D721Med (cell line): ENCODE measurements at places on chromosomes 16 and 17.

GRCh38 chr17:18224053-18224386, 1.4 kb upstream of the LLGL1 start:
- no peak for DNase-seq

DNA sequence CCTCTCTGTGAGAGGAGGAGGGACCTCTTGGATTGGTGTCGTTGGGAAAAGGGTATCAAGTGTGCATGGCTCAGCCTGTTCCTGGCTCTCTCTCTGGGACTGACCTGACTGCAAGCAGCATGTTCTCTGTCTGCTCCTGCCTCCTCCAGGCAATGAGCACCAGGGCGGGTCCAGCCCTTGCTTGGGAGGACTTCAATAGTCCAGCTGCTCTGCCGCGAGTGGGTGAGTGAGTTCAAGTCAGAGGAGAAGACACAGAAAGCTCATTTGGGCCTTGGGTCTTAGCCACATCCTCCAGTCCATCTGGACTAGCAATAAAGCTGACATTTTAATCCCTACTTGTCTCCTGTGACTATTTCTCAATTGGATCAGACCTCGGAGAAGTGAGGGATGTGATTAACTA, 25.2 kb upstream of the TNS4 start:
- DNase-seq = no peak

GRCh38 chr17:45131616-45132319, 547 bp downstream of the PLCD3 start:
- no peak for DNase-seq

DNA sequence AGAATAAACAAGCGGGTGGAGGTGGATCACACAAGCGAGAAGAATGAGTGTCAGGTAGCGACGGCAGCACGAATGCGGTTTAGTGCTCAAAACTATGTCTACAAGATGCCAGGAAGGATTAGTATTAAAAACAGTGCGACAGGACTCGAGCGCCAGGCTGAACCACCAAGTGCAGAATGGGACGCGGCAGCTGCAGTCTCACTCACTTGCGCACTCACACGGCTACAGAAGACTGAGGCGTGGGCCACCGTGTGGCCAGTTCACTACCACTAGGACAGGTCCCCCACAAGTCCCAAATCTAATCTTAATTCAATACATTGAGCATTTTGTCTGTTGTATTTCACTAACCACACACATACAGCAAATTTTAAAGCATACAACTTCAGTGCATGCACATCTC, 35.7 kb upstream of the TRAP1 start:
- DNase-seq = no peak

DNA sequence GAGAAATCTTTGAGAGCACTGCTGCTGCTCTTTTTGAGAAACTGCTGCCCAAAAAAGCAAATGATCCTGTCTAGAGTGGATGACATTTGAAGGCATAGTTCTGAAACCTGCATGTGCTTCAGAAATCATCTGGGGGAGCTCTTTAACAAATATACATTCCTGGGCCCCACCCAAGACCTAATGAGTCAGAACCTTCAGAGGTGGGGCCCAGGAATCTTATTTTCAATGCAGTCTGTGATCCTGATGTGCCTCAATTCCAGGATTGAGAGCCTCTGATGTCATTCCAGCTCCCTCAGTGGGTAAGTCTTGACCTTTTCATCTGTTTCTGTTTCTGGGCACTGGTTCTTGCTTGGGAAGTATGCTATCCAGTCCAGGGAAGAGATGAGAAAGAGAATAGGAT, 42.3 kb downstream of the HNF1B start:
- DNase-seq = no peak

DNA sequence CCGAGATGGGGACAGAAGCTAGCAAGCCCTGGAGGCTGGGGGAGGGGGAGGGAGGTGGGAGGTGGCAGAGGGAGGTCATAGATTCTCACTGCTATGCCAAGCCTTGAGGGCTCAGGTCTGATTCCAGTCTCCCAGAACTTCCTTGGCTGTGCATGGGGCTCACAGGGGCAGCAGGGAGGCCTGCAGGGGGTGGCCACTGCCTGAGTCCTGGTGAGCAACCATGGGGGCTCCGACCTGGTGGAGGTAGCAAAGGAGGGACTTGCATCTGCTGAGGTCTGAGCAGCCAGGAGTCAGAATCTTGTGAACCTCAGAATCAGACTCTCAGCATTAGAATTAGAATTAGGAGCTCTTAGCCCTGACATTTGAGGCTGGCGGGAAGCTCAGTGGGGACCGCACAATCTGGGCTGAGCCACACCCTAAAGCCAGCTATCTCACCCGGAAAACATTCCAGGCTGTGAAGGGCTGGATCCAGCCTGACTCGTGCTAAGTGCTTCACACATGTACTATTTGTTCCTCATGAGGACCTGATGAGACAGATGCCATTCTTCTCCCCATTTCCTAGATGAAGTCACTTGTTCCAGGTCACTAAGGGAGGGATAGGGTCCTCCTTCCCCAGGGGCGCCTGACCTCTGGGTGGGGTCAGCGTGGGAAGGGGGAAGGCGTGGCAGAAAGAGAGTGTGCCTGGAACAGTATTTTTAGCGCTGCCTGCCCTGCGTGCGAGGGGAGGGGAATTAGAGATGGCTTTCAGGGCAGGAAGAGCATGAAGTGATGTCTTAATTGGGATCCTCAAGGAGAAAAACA, 17.3 kb upstream of the KCNJ12 start:
- DNase-seq = no peak

DNA sequence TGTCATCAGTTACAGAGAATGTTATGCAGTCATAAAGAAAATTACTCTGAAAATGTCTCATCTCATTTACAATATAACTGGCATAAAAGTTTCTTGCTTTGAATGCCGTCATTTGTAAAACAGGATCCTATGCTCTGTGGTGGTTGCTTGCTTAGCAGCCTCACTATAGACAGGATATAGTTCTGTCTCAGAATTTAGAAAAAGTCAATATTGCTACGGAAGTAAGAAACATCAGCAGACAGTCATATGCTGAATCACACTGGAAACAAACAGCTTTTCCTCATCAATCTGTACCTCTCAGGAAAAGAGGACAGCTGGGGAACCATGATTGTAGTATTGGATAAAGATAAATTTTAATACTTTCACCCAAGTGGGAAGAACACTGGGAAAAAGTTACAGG, 105.5 kb downstream of the MYO1D start:
- DNase-seq = no peak

- no peak for DNase-seq
Observed at GRCh38 chr17:11772031-11772430, 173.8 kb downstream of the DNAH9 start.

- DNase-seq = no peak
Observed at GRCh38 chr17:80599546-80600305, 55.1 kb downstream of the RPTOR start.

DNA sequence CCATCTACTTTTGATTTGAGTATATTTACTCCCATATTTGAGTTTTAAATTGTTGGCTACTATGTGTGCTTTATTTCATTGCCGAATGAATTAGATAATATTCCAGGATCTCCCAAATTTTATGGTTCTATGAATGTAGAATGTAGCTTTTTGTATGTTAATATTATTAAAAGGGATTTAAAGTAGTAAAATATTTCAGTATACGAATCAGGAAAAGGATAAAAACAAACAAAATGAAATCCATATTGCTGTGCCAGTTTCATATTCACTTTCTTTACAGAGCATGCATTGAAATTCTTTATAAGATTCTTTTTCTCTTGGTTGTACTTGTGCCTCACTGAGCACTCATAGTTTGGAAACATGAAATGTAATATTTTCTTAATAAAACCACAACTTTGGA, 155.1 kb downstream of the CHD9 start:
- DNase-seq = no peak

- no peak for DNase-seq
Observed at GRCh38 chr17:29125651-29126050, 54.5 kb downstream of the MYO18A start.

- no peak for DNase-seq
Observed at GRCh38 chr16:2429771-2430663, 770 bp downstream of the CCNF start.

DNA sequence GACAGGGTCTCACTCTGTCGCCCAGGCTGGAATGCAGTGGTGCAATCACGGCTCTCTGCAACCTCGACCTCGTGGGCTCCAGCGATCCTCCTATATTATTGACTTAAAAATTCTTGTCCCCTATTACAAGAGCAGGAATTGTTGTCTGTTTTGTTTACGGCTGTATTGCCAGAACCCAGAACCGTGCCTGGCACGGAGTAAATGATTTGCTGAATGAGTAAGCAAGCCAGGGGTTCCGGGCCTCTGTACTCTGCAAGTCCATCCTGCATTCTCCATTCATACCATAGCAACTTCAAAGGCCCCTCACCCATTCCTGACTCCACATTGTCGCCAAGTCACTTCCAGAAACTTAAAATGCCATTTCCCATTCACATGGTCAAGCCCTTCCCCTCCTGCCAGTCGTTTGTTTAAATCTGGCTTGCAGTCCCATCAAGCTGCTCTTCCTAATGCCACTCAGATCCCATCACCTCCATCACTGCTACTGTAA, 6.9 kb downstream of the ADCY9 start:
- DNase-seq = no peak

- DNase-seq = no peak
Observed at GRCh38 chr17:70473049-70473448, 303.7 kb downstream of the KCNJ2 start.

DNA sequence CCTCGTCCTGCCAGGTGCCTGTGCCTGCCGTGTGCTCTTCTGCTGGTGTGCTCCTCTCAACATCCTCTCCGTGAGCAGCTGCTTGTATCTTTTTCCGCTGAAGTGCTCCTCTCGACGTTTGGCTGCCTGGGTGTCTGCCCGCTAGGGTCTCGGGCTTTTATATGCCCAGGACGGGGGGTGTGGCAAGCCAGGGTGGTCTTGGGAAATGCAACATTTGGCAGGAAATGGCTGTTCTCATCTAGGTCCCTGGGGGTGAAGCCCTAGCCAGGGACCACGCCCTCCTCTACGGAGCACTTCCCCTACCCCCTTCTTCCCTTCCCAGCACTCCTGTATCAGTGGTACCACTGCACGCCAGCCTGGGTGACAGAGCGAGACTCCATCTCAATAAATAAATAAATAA, 49.4 kb downstream of the IQCK start:
- DNase-seq = no peak

- DNase-seq = no peak
Observed at GRCh38 chr17:60354223-60354622, 37.7 kb downstream of the USP32 start.

DNA sequence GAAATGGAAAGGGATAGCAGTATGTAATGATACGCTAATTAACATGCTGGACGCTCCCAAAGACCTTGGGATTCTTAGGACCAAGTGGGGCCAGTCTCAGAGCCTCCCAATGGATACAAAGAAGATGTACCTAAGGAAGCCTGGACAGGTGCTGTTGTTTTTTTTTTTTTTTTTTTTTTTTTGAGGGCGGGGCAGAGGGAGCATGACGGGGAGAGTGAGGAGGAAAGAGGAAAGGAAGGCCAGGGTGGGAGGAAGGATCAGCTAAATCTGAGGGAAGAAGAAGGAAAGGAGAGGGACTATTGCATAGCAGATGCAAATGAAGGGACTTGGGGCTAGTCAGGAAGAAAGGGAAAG, 2.5 kb downstream of the VAMP2 start:
- DNase-seq = no peak

- no peak for DNase-seq
Observed at GRCh38 chr16:947255-947921, 23.4 kb downstream of the LMF1 start.

GRCh38 chr17:5941258-5941657, 128.9 kb upstream of the WSCD1 start:
- DNase-seq = no peak

DNA sequence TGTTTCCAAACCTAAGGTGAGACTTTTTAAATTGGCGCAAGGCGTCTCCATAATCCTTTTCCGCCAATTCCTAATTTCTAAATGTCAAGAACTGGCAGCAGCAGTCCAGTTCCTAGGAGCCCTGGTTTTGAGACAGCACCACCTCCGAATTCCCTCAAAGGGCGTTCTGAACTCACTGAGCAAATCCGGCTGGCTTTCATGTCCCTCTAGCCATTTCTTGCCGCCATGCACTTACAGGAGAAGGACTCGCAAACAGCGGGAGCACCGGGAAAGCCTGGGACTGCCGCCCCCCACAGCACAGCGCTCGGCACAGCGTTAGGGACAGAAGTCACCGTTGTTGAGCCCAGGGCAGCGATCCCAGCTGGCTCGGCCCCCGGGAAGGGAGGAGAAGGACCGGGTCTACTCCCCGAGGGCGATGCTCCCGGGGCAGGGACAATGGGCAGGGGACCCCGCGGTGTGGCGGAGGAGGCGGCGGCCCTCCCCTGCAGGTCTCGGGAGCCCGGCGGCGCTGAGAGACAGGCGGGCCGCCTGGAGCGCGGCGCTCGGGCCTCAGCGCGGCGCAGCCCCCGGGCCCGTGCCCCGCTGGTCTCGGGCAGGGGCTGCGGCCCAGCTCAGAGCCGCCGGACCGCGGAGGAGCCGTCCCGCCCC, 545 bp downstream of the ARHGAP17 start:
- DNase-seq = no peak

- DNase-seq = no peak
Observed at GRCh38 chr16:74268372-74268782, 28.2 kb upstream of the PSMD7 start.

DNA sequence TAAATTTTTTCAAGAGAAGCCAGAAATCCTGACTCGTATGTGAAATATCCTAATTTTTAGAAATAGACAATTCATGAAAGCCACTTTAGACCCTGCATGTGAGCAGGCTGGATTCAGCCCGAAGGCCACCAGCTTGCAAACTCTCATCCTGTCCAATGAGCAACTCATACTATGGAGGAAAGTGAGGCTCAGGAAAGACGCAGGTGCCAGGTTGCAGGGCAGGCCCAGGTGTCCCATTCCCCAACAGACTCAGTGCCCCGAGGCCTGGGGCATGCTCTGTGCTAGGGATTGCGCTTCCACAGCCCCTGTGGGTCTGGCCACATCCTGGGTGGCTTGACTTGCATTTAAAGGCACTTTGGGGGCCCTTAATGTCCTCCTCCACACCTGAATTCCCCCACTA, 16.7 kb upstream of the RASD1 start:
- no peak for DNase-seq

DNA sequence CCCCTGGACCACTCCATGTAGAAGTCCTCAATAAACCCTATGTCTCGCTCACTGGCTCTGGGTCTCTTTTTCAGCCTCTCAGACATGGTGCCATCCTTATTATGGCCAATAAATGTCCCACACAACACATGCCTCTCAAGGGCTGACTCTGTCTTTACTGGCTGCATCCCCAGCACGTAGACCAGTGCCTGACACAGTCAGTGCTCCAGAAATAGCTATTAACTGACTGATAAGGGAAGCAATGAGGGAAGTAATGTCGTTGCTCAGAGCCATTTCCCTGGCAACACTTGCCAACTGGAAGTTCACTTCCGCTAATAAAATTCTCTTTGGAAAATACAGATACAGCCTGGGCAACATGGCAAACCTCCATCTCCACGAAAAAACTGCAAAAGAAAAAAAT, 19.1 kb upstream of the APOH start:
- DNase-seq = no peak

DNA sequence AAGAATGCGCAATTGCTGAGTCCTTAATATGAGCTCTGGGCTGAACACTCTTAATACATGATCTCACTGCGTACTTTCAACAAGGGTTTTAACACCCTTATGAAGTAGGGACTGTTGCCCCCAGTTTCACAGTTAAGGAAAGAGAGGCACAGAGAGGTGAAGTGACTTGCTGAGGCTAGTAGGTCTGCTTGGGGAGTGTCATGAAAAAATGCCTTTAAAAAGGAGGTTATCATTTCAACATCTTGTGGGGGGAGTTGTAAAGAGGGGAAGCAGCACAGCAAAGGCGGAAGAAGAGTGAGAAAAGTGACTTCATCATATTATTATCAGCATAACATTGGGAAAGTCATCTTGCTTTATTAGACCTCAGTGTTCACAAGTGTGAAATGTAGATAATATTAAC, 2.1 kb downstream of the CCL4L2 start:
- no peak for DNase-seq

GRCh38 chr17:10415161-10415560, 6.6 kb downstream of the MYH8 start:
- DNase-seq = no peak
